ENCODE measurements at places on chromosomes 16 and 17.

- DNase-seq = no peak
Observed at GRCh38 chr17:77111934-77112296, 28.9 kb upstream of the SEC14L1 start.

- peak; percentile 55 for DNase-seq
Observed at GRCh38 chr16:88634141-88634993, 4.0 kb upstream of the IL17C start.

- DNase-seq = no peak
Observed at GRCh38 chr17:42155614-42156045, 841 bp upstream of the RAB5C start.

DNA sequence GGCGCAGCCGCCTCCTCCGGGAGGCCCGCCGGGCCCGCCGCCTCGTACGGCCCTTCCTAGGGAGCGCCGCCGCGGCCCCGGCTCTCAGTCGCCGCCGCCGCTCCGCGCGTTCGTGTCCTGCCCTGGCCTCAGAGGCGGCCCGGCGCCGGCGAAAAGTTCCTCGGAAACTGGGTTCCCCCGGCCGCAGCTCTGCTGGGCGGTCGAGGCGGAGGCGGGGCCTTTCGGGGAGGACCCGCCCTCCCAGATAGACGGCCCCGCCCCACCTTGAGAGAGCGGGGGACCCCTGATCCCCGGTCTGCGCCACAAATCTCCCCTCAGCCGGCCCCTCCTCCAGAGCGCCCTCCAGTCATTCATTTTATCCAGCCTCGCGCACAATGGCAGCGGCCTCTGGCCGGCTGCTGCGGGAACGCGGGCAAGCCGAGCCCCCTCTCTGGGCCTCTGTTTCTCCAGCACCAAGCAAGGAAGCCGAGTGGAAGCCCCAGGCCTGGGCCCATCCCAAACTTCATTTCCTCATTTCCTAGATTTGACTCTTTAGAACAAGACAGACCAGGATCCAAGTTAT is at the start of gene SREBF1:
Gene SREBF1, minus strand, starts transcription at position 169 of the 562 bp plus-strand sequence. CDS start 169 bp downstream, outside the sequence.
- peak; percentile 64 for DNase-seq

DNA sequence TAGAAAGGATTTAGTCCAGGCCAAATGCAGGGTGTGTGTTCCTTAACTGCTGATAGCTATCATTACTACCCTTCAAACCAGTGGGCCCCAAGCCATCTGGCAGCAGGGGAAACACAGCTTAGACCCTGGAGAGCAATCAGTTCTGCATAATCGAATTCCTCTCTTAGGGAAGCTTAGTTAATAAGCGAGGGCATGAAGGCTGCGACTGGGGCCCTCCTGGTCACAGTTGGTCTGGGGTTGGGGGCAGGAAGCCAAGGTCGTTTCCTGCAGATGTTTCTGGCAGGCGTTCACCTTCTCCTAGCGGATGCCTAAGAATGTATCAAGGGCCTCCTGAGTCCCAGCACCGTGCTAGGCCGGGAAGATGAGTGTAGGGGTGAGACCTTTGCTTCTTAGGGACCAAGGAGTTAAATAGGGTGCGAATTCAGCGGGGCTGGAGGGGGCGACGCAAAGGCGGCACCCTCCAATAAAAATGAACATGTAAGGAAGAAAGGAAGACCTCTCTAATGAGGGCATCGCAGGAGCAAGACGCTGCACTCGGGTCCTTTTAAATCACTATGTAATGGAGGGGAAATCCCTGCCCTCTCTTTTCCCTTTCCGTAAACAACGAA is 16.5 kb upstream of the EEF2K start:
- no peak for DNase-seq

DNA sequence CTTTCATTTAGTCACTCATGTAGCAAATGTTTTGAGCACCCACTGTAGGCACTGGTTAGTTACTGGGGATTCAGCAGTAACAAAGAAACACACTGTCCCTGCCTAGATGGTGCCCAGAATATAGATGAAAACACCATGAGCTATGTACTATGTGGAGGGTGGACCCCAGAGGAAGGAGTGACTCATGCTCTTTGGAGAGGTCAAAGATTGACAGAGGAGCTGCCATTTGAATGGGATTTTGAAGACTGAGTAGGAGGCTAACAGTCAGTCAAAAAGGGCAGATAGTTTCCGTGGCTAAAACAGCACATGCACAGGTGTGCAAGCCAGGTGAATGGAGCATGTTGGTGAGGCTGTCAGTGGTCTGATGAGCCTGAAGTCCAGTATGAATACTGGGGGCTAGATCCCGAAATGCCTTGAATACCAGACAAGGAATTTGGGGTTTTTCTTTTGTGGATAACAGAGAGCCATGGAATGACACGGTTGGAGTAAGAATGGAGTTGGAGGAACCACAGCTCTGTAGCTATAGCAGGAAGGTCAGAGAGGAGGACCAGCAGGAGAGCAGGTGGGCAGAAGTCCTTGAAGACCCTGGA is 6.1 kb downstream of the IL21R start:
- DNase-seq = no peak

GRCh38 chr17:82972836-82973372 is 106.5 kb upstream of the METRNL start:
- no peak for DNase-seq

DNA sequence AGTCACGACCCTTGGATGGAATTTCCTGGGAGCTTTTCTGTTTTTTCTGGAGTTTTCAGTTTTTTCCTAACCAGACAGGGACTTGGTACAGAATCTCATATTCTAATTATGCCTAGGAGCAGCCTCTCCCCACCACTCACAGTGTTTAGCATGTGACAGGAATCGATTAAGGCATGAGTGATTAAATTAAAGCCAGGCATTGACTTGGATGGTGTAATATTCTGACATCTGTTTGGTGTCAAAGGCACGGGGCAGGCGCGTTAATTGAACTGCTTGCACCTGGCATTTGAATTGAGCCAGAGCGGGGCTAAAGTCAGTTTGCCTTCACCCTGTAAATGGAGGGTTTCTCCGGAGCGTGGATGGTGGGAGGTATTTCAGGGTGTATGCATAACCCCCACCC is 11.9 kb downstream of the MAPT start:
- no peak for DNase-seq

- no peak for DNase-seq
Observed at GRCh38 chr17:17402558-17402957, 74.2 kb upstream of the MED9 start.

- no peak for DNase-seq
Observed at GRCh38 chr16:52257534-52257933, 289.4 kb downstream of the TOX3 start.

- DNase-seq = no peak
Observed at GRCh38 chr16:83579436-83579835, 228.3 kb upstream of the HSBP1 start.

- DNase-seq = no peak
Observed at GRCh38 chr16:64983963-64984362, 137.9 kb downstream of the CDH11 start.

- no peak for DNase-seq
Observed at GRCh38 chr17:76695059-76695831, 15.5 kb downstream of the MXRA7 start.

- no peak for DNase-seq
Observed at GRCh38 chr16:75927810-75928209, 201.5 kb upstream of the CPHXL start.

GRCh38 chr17:62720126-62720850 is 87.8 kb downstream of the MARCHF10 start:
- peak; percentile 21 for DNase-seq

DNA sequence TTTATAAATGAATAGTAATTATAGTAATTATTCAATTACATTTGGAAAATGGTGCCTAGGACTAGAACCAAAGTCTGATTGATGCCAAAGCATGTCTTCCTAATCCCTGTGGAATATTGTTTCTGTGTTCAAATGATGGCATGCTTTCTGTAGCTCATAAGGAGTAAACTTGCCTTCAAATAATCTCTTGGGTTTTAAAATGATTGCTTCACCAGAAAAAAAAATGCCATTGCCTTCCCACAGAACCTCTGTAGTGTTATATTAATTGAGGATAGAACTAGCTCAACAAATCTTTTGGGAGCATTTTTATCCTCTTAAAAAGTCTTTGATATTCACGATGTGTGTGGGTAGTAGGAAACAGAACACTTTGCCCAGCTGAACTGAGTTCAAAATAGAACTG is 7.7 kb upstream of the TMEM100 start:
- DNase-seq = no peak

GRCh38 chr17:74728033-74728701 is 8.9 kb upstream of the RAB37 start:
- DNase-seq = no peak

DNA sequence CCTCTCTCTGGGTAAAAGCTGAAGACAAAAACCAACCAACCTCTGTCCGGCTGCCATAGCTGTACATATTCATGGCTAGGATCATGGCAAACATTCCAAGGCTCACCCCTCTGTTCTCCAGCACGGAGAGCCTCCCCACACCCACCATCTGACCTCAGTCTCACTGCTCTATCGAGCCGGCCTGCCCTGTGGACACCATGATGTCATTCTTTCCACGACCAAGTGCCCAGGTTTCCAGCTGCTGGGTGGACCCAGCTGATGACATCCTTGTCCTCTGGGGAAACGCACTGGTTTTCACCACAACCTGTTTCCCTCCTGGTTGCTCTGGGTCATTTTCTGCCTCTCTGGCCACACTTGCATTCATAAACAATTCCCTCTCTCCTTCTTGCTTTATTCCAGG is 67.7 kb downstream of the NDEL1 start:
- no peak for DNase-seq

GRCh38 chr16:72835086-72835485 is 212.8 kb downstream of the ZFHX3 start:
- no peak for DNase-seq

- DNase-seq = no peak
Observed at GRCh38 chr17:63435681-63436522, 10.2 kb downstream of the CYB561 start.

GRCh38 chr17:82882715-82883418 is 43.0 kb upstream of the ZNF750 start:
- DNase-seq = peak; percentile 82

DNA sequence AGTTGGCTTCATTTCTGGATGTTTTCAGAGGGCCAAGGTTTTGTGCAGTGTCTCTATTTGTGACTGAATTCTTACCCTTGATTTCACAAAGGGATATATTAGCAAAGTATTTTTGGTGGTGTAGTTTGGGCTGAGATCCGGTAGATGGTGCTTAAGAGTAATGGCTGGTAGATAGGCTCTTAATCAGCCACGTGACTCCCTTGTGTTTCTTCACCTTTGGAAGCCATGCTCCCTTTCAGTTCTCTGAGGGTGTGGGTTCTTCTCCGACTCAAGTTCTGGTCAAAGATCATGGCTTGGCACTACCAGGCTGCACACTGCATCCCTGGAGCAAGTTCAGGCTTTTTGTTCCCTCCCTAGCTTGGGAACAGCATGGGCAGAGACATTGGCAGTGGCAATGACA is 887.3 kb downstream of the CDH8 start:
- no peak for DNase-seq

- DNase-seq = no peak
Observed at GRCh38 chr16:86808863-86809444, 230.6 kb downstream of the FOXL1 start.

DNA sequence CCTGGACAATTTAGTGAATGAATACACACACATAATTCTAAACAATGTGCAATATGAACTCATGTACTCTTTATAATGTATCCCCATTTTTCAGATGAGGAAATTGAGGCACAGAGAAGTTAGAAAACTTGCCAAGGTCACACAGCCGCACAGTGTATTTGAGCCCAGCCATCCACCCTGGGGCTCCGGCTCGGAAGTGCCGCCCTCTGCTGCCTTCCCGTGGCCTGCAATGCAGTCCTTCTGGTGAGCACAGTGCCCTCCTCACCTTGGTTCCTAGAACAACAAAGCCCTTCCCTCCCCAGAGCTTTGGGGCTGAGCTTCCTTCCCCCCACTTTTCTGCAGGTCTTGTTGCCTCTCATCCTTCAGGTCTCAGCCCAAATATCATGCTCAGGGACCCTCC is 63.7 kb downstream of the C16orf78 start:
- DNase-seq = no peak

DNA sequence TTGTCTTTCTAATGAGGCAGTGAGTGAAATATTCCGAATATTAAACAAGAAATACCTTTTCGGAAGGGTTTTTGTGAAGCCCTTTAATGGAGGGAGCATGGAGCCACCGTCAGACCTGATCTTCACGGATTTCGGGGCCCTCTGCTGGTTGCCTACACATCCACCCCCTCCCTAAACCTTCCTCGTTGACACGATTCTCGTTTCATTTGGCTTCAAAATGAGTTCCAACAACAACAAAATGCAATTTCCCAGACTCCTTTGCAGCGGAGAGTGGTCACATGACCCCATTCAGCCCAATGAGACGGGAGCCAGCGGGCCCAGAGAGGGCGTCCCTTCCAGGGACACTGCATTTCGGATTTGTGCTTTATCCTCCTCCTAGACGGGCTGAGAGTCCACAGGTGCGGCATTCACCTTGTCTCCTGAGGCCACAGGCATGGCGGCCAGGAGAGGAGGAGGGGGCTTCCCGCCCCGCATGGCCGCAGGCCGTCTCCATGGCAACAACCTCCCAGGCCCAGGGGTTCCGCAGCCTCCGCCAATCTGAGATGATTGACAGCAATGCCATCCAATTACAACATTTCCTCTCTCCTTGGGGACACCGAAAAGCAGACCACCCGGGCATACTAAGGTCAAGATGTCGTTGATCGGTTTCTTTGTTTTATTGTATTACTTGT is 259.8 kb downstream of the C16orf95 start:
- DNase-seq = no peak

DNA sequence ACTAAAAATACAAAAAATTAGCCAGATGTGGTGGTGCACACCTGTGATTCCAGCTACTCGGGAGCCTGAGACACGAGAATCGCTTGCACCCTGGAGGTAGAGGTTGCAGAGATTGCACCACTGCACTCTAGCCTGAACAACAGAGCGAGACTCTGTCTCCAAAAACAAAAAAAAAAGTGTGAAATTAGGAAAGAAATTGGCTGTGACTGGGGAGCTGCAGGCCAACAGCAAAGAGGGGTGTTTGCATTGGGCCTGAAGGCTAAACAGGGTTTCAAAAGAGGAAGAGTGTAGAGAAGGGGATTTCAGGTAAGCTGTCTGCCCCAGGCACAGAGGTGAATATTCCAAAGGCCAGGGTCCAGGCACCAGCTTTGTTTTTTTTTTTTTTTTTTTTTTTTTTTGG is 9.4 kb downstream of the BMERB1 start:
- no peak for DNase-seq

- no peak for DNase-seq
Observed at GRCh38 chr17:7930841-7931631, 710 bp downstream of the TRAPPC1 start.

GRCh38 chr17:49556223-49556943 is 19.3 kb upstream of the NXPH3 start:
- DNase-seq = peak; percentile 74

DNA sequence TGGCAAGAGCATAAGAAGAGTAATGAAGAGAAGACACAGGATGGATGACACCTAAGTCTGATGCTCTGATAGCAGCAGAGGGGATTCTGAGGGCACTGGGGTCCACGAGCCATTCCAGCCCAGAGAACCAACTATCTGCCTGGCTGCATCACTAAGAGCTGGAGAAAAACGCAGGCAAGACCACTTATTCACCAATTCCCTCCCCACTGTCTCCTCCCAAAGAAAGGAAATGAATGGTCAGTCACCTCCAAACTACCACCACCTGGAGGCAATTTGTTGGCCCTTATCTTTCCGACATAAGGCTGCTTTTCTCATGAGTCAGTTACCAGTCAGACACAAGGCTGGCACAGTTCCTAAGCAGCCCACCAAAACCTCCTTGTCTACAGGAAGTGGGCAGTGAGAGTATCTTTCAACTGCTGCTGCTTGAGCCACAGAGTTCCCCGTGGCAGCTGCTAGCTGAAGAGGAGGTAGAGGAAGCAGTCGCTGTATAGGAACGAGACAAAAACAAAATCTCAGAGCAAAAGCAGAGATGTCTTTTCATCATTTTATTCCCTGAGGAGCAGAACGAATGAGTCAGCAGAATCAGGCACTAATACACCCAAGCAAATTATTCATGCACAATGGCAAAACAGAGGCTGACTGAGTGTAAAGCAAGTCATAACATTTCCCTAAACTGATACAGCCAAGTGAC is 111.1 kb downstream of the SMG6 start:
- DNase-seq = peak; percentile 21

Data from CD4-positive, alpha-beta memory T cell (primary cell).